ENCODE measurements at places on chromosomes 1 and 21.

GRCh38 chr1:236416165-236416564, 22.1 kb downstream of the EDARADD start:
- no peak for DNase-seq

DNA sequence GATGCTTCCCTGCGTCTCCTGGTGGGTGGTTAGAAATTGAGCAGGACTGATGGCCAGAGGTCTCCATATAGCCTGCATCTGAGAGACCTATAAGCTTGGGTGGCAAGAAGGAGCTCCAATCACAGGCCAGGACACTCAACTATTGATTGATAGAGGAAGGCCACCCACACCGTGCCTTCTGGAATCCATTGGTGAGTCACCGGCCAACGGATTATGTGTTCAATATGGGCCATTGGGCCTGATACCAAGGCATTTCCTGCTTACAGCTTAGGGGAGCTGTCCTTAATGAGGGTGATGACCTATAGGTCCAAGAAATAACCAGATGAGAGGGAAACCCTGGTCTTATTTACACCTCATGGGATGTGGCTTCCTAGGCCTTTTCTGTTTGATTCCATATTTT, 115.1 kb downstream of the PLPP3 start:
- no peak for DNase-seq

DNA sequence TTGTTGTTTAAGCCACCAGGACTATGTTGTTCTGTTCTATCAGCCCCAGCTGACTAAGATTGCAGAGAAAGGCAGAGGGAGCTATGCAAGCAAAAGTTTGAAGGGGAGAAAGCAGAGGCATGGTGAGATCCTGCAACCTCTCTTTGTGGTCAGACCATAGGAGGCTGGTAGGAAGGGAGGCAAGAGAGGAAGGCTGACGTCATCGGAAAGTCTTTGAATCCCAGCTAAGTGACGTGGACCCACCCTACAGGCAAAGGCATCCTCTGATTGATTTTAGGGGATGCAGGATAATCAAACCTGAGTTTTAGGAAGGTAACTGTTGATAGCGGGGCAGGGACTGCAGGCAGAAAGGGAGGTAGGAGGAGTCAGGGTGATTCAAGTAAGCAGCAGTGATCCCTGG, 23.3 kb upstream of the TNNI1 start:
- DNase-seq = no peak

DNA sequence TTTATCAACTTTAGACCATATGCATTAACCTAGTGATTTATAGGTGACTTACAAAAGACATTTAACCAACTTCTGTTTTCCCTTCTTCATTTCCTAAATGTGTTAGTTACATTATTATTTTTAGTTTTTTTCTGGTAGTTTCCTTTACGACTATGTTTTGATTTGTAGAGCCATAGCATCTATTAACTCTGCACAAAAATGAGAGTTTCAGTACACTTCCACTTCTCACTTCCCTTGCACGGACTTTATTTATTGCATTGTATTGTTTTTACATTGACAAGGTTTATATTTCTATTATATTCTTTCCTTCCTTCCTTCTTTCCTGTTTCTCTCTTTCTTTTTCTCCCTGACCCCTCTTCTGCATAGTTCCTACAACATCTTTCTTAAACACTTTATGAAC, 14.7 kb downstream of the PKN2 start:
- DNase-seq = no peak

DNA sequence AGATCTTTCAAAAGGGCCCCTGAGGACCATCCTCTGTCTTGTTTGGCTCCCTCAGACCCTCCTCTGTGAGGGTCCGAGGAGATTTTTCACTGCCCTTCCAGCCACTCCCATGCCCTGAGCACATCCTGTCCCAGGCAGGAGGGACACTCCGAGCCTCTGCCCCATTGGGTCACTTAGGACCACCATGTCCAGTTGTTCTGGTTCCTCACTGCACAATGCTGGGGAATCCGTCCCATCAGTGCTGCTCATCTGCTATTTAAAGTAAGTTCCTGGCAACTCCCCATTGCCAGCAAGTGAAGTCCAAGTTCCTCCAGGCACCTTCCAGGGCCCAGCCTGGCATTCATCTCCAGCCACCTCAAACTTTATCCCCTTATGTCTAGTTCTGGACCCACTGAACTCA, 117.5 kb upstream of the GRIK3 start:
- no peak for DNase-seq

GRCh38 chr1:172273647-172274396, 146.7 kb upstream of the C1orf105 start:
- DNase-seq = no peak

DNA sequence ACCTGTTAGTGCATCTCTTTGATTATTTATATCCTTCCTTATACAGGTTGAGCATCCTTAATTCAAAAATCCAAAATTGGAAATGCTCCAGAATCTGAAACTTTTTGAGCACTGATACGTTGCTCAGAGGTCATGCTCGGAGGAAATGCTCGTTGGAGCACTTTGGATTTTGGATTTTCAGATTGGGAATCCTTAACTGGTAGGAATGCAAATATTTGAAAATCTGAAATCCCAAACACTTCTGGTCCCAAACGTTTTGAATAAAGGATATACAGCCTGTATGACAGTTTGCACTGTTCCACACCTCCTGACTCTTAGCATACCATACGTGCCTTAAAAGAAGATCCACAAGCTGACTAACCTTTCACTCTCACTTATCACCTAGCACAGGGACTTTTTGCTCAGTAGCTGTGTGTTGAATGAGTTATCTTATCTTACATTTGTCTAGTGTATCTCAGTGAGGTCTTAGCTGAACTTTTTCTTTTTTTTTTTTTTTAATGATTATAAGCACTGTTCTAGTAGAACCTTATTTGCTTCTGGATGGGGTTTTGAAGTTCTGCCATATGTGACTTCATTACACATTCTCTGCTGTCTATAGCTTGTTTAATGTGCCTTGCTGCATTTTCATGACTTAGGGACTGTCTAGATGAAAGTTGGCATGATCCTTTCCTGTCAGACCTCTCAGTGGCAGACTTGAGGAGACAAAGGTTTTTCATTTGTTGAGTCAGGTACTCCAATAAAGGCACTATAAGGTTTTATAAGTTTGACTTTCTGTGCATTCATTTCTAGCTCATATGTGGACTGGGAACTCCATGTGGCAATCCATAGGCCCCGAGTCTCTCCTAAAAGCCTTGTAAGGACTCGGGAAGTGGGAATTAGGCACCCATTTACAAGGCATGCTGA, 21.6 kb downstream of the PTGFRN start:
- no peak for DNase-seq

DNA sequence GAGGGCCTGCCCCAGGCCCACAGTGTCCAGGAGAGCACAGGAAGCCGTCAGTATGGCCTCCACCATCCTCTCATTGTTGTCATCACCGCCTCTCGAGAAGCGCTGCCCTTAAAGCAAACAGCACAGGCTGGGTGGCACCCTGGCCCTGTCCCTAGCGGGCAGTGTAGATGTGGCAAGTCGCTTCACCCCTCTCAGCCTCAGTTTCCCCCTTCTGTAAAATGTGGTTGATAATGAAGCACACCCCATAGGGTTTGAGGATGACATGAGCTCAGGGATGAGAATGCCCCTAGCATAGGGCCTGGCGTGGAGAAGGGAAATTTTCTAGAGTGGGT, 13.4 kb downstream of the PLA2G2F start:
- DNase-seq = no peak

DNA sequence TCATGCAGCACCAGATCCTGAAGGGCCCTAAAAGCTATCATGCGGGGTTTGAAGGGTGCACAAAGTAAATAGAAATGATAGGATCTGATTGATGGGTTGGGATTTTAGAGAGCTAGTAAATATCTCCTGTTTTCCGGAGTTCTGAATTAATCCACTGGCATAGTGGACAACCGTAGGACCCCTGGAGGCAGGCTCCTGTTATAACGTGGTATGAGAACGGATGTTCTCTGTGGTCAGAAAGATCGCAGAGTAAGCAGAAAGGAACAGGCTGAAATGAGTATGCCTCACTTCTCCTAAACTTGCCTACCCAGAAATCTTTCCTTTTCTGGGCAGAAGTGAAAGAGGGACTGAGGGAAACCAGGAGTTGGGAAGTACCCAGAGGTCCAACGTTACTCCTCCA, 470.8 kb downstream of the AJAP1 start:
- DNase-seq = no peak

GRCh38 chr1:32494711-32495337, 30.0 kb downstream of the ZBTB8B start:
- no peak for DNase-seq

DNA sequence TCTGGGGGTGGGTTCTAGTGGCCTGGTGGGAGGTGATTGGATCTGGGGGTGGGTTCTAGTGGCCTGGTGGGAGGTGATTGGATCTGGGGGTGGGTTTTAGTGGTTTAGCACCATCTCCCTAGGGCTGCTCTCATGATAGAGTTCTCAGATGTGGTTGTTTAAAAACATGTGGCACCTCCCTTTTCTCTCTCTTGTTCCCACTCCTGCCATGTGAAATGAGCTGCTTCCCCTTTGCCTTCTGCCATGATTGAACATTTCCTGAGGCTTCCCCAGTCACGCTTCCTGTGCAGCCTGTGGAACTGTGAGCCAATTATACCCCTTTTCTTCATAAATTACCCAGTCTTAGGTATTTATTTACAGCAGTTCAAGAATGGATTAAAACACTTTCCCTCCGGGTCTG, 327.3 kb upstream of the AJAP1 start:
- no peak for DNase-seq

DNA sequence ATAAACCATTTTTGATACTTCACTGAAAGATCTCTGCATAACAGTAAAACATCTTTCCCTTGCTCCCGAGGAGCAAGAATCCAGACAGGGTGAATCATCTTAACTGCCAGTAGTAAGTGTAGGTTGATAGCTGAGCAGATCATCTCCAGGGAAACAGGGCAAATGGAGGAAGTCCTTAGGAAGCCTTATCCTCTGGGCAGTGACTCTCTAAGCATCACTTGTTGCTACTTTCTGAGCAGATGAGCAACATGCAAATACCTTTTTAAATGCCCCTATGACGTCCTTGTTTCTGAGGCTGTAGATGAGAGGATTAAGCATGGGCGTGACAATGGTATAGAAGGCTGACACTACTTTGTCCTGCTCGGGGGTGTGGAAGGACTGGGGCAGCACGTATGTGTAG, 8.9 kb downstream of the OR2T11 start:
- no peak for DNase-seq

GRCh38 chr21:37550618-37551330, 184.2 kb downstream of the DYRK1A start:
- no peak for DNase-seq

GRCh38 chr1:209157546-209158249, 425.8 kb upstream of the CAMK1G start:
- no peak for DNase-seq

DNA sequence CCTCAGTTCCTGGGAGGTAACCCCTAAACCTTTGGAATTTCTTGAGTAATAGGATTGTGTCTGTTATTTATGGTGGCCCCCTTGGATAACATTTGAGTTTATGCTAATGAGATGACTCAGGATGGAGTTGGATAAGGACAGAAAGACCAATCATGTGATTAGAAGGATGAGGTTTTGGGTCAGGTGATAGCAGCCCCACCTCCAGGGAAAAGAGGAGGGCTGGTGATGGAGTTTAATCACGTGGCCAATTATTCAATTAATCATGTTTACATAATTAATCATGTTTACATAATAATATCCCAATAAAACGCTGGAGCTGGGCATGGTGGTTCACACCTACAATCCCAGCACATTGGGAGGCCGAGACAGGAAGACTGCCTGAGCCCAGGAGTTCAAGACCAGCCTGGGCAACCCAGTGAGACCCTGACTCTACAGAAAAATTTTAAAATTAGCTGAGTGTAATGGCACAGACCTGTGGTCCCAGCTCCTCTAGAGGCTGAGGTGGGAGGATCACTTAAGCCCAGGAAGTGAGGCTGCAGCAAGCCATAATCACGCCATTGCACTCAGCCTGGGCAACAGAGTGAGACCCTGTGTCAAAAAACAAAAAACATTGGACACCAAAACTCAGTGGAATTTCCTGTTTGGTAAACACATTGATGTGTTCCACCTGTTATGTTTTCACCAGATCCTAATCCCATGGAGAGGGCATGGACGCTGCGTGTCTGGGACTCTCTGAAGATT, 73.3 kb downstream of the NUP210L start:
- DNase-seq = no peak

DNA sequence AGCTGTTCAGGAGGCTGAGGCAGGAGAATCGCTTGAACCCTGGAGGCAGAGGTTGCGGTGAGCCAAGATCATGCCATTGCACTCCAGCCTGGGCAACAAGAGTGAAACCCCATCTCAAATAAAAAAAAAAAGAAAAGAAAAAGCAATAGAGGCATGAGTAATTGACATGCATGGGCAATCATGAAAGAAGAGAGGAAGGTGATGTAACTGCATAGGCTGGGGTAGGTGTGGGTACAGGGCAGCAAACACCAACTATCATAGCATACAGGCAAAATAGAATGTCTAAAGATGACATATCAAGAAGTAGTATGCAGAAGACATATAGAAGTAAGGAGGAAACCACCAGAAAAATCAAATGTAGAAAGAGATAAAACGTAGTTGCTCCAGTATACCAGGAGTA, 19.0 kb upstream of the MGST3 start:
- no peak for DNase-seq

- no peak for DNase-seq
Observed at GRCh38 chr1:38330799-38331198, 284.2 kb upstream of the POU3F1 start.

GRCh38 chr21:42758721-42759593, 105.5 kb downstream of the PDE9A start:
- DNase-seq = no peak
